ENCODE measurements at places on chromosomes 6 and 20.

DNA sequence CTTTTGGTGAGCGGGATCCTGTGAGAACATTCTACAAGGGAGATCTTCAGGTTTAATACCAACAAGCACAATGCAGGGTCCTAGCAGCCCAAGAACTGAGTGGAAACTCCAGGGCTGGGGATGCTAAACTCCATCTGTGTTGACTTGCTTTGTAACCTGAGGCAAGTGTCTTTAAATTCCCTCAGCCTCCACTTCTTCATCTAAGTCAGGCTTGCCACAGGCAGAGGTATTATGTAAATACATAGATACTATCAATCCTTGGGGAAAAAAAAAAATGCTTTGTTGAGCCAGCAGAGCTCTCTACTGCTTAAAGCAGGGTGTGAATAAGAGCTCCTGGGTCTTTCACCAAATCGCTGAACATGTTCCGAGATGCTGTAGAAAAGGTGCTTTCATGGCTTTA lies 114.2 kb upstream of the PHACTR1 start:
- no peak for DNase-seq

DNA sequence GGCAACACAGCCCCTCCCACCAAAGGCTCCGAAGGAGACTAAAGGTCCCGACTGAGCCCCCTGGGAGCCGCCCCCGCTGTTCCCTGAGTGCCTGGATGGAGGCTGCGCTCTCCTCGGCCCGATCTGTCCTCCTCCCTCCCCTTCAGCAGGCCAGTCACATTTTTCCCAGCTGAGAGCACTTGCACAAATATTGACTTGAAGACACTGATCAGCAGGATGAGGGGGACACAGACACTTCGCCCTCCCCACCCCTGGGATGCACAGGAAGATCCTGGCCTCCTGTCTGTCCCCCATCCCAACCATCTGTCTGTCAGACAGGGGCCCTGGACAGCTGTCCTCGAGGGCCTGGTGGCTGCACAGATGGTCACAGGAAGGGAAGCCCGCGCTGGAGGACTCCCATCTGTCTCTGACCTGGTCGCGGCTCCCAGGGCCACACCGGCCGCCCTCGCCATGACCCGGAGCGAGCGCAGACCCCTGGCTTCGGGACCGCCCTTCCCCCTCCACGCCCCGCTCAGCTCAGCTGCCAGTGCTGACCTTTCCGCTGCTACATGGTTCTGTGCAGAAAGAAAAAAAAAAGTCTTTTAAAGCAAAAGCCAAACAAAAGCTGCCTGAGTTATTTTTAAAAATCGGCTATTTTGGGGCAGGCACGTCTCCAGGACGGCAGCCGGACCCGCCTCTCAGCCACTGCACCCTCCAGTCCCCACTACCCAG lies 11.1 kb downstream of the LAMA5 start:
- DNase-seq, result no peak

DNA sequence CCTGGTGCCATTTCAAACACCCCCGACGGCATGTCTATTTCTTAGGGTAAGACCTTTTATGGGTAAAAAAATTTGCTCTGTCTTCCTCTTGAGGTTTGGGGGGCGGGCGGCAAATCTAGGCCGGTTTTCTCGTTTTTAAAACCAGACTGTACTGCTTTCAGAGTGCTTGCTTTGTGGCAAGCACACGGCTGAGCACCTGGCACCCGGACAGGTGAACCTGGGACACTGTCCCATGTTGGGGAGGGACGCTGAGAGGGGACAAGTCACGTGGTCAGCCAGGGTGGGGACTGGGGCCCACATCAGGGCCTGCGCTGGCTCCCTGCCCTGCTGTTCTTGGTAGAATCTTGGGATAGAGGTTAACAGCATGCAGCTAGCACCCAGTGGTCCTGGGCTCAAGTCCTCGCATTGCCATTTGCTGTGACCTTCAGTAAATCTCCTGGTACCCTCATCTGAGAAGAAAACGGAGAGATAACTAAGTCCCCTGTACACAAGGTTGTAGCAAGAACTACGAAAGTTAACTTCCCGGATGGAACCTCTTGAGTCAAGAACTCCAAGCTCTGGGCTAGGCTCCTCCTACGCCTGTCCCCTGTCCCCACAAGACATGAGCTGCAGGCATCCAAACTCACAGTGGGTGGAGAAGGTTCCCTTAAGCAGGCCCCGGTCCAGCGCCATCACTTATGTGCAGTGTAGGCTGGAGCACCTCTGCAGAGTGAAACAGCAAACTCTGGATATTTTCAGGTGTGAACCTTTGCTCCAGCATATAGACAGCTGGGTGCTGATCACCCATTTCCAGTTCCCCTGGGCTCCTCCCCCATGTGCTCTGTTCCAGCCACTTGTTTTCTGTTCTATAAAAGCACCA lies 41.7 kb downstream of the PMEPA1 start:
- no peak for DNase-seq

DNA sequence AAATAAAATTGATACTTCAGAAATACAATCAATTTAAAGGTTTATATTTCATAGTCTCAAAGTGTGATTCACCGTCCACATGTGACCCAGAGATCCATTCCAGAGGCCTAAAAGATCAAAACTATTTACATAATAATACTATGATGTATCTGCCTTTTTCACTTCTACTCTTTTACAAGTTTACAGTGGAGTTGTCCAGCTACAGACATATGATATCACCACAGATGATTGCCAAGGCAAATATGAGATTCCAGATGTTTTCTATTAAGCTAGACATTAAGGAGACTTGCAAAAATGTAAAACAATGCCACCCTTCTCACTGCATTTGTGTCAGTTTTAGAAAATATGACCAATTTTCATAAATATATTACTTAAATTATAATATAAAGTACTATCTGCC lies 443.7 kb downstream of the GJA1 start:
- no peak for DNase-seq

DNA sequence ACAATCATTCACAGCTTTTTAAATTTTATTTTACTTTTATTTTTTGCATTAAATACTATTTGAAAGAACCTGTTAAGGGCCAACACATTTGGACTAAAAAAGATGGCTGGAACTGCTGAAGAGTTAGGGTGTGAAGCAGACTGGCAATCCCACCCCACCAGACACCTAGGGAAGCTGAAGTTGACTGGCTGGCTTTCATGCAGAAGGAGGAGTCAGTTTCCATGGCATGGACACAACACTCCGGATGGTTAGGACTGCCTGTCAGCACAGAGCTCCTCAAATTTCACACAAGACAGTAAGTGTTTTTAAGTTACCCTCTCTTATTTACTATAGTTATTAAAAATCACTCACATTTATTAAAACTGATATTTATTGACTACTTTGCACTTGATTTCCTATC lies at the start of gene ANKRD66:
Gene ANKRD66, plus strand, starts transcription at position 238 of the 400 bp plus-strand sequence. CDS start 5,016 bp downstream, outside the sequence.
- DNase-seq, result no peak

DNA sequence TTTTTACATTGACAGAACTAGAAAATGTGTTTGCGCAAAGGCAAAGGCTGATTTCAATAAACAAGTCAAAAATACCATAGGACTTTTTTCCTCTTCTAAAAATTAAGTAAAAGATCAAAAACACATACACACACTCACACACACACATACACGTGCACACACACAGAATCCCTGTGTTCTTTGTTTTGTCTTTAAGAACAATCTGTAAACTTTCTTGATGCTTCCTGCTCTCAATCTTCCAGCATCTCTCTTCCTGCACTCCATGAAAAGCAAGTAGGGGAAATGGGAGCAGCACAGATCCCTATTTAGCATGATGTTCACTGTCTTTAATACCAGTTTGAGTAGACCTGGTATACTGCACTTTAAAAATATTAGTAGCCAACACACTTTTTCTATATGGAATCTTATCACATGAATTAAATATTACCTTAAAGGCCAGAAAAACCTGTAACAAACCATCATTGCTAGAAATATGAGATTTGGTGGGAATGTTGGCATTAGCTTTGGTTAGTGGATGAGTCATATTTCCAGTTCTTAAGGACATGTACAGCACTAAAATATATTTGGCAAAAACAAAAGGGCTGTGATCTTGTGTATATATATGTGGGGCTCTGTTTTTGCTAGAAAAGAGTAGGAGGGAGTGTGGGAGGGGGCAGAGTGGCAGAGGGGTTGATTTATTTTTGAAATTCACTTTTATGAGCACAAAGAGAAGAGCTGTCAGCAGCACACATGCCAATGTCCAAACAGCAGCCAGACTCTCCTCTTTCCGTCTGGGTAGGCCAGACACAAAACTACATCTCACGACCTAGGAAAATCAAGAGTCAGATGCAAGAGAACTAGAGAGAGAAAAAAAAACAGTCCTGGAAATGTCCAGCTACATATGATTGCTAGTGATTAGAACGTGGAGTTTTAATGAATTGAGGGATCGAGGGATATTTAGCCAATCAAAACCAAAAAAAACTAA lies 4.6 kb downstream of the PTPRK start:
- DNase-seq, result no peak

- DNase-seq, result no peak
These were observed 241.2 kb downstream of the TTLL2 start for GRCh38 chr6:167565884-167566599.

DNA sequence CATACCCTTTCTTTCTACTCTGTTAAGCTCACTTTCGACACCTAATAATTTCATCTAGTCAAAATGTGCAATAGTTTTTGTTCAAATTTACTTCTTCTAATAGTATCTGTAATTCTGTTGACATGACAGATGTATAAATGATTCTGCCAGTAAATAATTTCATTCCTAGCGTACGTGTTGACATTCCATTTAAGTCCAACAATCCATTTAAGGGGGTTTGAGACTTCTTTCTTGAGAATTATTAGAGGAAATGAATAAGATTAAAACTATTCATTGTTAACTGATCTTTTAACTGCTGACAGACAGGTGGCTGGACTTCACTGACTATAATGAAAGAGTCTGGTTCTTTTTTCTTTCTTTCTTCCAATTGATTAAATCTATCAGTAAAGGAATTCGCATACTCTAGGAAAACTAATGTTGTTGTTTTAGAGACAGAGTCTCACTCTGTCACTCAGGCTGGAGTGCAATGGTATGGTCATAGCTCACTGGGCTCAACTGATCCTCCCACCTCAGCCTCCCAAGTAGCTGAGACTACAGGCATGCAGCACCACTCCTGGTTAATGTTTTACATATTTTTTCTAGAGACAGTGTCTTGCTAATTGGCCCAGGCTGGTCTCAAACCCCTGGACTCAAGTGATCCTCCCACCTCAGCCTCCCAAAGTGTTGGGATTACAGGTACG lies 55.9 kb downstream of the MAP3K5 start:
- DNase-seq, result no peak

DNA sequence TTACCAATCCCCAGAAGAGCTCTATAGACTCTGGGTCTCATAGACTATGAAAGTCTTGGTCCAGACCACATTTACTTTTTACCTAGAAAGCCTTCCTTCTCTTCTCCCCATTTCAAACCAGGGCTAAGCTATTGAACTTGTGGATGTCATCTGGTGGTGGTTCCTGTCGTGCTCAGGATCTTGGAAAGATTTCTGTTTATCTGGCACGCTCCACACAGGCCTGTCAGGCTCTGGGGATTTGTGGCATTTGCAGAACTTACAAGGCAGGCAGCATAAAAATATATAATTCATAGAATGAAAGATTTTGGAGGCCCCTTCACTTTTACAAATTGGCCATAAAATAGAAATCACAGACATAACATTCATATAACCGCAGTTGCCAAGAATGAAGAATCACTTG lies 188.1 kb downstream of the UST start:
- no peak for DNase-seq
